ENCODE measurements at places on chromosomes 1 and 21. TPM values are rescaled to one million over a fixed set of nuclear protein-coding genes. Genes with fewer than 3 reads are reported as not detected.

The FCGR2B gene
- total RNA-seq, result 0.37 TPM

The KRTAP7-1 gene
- total RNA-seq, result not detected

The TNFRSF14 gene
- 44.3 TPM for total RNA-seq

The SKI gene
- 27.0 TPM for total RNA-seq

The SPATA17 gene
- 26.1 TPM for total RNA-seq

The GSTM1 gene
- not detected for total RNA-seq

The OR10Z1 gene
- 0.14 TPM for total RNA-seq

The ZFP69B gene
- total RNA-seq, result 17.6 TPM

The VANGL2 gene
- 6.8 TPM for total RNA-seq
